ENCODE measurements at places on chromosomes 5 and 9. TPM values are rescaled to one million over a fixed set of nuclear protein-coding genes. Genes with fewer than 3 reads are reported as not detected.

DIPK1B gene
- 86.2 TPM for total RNA-seq

GLRA1 gene
- total RNA-seq = not detected

RAD23B gene
- 57.7 TPM for total RNA-seq

FSD1L gene
- total RNA-seq = 0.43 TPM

NEK6 gene
- total RNA-seq = 6.7 TPM

CDH10 gene
- not detected for total RNA-seq

DNA sequence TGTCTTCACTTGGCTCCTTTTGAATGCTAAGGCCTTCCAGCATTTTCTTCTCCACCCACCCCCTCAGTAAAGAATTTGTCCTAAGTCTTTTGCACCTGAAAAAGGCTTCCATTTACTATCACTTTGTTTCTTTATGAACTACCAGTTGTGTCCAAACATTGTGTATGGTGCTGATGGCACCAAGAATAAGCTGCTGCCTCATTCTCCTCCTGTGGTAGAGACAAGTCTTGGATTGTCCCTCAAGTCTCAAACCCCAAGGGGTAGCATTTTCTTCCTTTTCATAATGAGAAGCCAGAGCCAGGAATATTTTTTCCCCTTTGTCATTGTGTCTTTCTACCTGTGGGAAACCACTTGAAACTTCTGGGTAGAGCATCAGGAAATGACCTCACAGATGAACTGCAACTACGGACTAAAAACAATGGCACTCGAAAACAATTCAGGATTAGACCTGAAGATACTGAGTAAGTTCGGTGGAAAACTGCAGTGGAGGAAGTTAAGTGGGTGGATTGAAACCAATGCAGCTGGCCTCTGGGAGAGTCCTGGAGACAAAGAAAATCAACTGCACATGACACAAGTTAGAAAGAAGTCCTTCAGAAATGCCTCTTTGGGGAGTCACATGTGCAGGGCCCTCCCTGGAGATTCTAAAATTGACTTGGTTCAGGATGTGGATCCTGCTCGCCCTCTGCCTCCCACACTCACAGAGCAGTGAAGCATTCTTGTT, 80.5 kb downstream of the SH3RF2 start:
- no peak for DNase-seq

- DNase-seq = no peak
Observed at GRCh38 chr5:106086352-106086751, 1584.4 kb downstream of the EFNA5 start.

- DNase-seq = no peak
Observed at GRCh38 chr5:61657686-61658085, 325.6 kb downstream of the ZSWIM6 start.

DNA sequence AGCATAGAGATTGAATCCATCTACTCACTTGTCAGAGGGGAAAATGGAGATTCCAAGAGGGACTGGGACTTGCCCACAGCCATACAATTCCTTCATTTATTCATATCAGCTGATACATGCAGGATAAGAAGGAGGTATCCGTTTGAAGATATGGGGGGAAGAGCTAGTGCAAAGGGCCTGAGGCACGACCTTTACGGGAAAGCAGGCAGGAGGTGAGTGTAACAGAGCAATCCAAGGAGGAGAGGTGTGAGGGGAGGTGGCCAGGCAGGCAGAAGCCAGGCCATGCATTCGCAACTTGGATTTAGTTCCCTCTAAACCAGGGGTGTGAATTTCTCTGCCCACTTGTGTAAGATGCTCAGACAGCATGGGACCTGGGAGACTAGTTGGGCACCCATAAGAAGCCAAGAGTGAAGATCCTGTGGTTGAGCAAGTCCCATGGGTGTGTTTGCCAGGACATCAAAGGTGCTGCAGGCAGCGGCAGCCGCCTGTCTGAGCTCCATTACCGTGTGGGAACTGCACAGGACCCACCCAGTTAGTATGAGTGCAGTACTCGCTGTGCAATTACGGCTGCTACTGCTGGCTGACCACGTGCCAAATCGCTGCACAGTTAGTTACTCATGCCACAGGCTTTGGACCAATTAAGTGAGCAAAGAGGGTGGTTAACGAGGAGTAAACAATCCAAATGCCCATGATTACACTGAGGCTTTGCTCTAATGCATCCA, 31.4 kb upstream of the FAT2 start:
- no peak for DNase-seq

- no peak for DNase-seq
Observed at GRCh38 chr9:111992523-111992922, 95.9 kb downstream of the UGCG start.

DNA sequence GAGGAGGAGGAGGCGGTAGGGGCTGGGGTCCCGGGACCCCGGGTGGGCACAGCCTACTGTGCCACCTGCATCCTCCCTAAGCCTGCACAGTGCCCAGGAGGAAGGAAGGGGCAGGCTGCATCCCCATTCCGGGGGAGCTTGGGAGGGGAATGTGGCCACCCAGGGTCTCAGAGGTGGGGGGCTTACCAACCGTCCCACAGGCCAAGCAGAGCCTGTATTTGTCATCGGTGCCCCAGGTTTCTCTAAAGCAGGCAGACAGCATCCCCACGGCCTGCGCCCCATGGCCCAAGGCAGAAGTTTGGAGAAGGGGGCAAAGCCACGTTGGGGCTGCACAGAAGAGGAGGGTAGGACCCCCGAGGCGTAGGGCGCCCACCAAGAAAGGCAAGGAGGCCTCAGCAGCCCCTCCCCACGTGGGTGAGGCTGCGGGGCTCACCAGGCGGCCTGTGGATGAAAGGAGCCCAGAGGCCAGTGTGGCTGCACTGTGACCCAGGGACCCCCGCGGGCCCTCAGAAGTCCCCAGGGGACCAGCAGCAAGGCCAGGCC, 507 bp upstream of the GPSM1 start:
- no peak for DNase-seq

DNA sequence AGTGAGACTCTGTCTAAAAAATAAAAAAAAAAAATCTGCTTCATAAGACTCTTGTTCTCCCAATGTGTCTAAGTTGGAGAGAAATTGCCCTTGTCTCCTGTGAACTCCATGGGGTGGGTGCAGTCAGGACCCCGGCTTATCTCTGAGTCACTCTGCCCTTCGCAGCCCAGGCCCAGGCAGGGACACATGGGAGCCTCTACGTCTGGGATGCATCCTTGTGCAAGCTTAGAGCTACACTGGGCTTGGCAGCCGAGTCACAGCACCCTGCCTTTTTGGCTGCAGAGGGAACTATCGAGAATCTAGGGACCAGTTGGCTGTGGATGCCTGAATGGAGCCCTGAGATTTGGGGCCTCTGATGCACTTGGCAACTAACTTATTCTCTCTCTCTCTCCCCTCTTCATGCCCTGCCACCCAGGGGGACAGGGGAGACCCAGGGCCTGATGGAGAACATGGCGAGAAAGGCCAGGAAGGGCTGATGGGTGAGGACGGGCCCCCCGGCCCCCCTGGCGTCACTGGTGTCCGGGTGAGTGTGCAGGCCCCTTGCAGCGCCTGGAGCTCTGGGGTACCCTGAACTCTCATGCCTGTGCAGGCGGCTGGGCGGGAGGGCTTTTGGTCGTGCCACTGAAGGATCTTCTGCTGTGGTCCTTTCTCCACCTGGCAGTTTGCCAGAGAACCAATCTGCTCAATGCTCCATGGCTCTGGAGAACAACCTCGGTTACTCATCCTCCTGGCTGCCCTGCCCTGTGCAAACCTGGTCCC, 47.5 kb upstream of the ORM1 start:
- DNase-seq = no peak

- no peak for DNase-seq
Observed at GRCh38 chr9:128114326-128115186, 13.0 kb downstream of the PTGES2 start.
